ENCODE measurements at places on chromosomes 7 and 10.

DNA sequence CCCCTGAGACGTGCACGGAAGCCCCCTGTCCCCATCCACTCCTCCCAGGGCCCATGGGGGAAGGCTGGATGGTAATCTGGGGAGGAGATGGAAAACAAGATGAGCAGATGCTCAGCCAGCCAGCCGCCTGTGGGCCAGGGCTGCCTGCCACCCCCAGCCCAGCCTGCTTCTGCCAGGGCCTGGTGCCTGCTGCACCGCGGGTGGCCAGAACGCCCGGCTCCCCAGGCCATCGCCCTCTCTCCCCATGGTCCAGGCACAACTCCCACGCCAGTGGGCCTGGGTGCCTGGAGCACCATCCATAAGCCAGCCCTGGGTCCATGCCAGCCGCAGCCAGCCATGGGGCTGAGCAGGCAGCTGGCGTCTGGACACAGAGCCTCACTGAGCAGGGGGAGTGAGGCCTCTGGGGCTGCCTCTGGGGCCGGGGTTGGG is 57.2 kb upstream of the ELN start:
- DNase-seq: no peak

DNA sequence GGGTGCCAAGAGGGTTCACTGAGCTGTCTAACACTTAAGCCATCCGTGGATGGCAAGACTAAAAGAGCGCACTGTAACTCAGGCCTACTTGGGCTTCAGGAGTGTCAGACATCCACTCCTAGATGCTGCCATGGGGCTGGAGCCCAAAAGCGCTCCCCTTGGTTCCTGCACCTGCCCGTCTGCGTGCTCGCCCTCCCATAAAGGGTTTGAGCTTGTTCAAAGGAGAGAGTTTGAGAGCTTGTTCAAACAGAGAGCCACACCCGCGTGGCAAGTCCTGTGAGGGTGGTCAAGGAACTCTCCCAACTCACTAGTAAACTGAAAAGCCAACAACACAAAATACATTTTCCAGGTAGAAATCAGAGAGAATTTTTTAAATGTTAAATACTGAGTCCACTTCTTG is 256.7 kb downstream of the SEMA3A start:
- no peak for DNase-seq

DNA sequence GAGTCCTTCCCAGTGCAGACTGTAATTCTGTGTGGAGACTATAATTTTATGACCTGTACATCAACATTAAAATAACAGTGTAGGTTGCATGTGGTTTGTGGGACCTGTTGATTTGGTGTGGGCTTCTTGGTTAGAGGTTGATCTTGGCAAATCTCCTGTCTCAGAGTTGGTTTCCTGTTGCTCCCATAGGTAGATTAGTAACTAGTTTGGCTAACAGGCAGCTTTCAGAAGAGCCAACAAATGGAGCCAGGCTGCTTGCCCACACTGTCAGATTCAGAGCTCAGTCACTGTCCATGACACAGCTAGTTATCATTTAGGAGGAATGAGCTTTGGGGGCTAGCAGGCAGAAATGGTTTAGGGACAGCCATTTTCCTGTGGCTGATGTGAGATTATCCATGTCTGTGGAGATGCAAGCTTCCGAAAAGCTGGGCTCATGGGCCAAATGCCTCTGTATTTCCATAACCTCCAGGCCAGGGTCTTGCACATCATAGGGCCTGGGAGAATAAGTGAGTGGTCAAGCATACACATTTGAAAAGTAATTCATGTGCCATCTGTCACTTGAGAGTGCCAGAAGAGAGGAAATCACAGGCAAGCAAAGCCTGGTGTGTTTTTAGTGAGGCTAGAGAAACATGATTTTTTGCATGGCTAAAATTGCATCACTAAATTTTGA is 33.4 kb downstream of the CCM2 start:
- no peak for DNase-seq

DNA sequence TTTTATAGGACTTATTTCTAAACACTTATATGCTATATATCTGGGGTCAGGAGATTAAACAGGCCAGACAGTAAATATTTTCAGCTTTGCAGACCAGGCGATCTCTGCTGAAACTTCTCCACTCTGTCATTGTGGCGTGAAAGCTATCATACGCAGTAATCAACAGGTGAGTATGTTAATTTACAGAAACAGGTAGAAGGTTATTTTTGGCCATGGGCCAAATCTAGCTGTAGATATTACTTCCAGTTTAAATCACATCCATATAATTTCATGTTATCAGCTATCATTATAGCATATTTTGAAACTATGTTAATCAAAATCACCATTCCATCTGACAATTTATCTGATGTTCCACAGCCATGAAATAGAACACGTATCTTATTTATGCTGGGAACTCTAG is 67.8 kb downstream of the GPR37 start:
- DNase-seq: no peak

DNA sequence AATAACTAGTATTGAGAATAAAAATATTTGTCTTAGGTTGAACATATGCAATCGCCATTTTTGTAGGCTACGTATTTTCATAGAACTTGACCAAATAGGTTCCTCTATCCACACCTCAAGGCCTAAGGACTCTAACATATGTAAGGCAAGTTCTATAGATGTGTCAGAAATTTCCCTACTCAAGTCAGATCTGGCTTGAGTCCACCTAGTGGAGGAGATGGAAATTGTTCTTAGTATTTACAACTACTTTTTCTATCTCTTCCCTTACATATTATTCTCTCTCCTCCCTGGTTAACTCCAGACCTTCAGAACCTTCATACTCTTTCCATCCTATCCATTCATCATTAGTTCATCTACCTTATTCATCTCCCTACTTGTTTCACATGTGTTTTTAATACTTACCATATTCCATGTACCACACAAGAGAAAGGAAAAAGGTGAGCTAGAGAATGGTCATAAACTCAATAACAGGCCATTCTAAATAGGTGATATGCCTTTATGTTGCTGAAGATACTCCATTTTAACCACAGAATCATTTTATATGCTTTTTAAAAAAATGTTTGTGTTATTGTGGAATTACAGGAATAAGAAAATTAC is 174.5 kb upstream of the HDAC9 start:
- DNase-seq: no peak

DNA sequence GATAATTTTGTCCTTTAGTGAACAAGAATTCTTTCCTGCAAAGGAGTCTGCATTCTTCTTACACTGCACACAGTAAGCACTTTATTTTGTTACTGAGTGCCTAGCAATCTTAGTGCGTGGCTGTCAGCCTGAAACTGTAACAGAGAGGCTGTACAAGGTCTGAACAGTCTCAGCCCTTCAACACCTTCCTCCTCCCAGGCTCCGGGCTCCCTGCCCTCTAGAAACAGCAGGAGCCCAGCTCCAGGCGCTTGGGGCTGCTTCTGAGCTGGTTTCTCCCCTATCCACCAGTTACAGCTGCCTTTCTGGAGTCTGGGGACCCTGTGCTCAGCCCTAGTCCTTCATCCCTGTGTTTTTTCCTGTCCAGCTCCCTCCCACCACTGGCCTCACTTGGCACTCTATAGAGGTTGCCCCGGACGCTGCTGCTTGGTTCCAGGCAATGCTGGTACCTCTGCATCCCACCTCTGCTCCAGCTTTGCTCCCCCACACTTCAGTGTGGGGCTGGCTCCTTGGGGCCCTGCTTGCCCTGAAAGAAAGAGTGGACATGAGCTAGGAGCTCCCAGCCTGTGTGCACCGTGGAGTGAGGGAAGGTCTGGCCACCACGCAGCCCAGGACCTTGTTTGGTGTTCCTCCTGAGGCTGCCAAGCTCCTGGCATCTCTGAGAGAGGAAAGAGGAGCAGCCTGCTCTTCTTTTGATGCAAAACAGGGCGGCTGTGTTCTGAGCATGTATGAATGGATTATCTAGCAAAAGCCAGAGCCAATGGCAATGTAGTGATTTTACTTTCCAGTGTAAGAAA is 251.2 kb upstream of the GRB10 start:
- no peak for DNase-seq

DNA sequence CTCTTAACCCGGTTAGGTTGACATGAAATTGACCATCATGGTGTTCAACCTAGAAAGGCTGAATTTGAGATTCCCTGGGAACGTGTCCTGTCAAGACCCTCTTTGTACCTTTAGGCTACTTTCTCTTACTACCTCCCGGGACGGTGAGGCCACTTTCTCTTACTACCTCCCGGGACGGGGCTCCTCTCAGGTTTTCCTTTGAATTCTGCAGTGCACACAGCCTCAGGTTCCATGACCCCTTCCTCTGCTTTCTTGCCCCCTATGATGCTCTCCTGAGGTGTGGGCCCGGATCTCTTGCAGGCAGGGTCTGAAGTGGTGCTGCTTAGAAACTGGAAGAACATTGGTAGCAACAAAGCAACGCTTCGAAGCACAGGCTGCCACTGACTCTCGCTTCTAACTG is 155.3 kb downstream of the CAMK1D start:
- DNase-seq: no peak

GRCh38 chr10:78948621-78949030 is 120.1 kb upstream of the ZMIZ1 start:
- DNase-seq: no peak

GRCh38 chr7:158492367-158492764 is 95.3 kb downstream of the PTPRN2 start:
- DNase-seq: no peak

DNA sequence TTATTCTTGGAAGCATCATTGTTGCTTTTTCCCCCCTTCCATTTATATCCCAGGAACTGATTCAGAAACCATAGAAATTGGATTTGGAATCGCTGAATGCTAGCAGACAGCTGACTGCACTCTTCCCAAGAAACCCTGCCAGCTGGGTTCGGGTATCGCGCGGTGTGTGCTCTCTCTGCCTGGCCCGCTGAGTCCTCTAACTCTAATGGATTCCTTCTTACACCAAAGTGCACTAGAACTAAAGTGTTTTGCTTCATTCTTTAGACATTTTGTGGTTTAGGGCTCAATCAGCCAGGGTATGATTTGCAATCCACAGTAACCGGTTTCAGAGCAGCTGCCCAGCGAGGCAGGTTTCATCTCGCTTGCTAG is 92.2 kb downstream of the EGFR start:
- DNase-seq: no peak

- no peak for DNase-seq
Observed at GRCh38 chr7:39210362-39210761, 232.7 kb downstream of the POU6F2 start.

DNA sequence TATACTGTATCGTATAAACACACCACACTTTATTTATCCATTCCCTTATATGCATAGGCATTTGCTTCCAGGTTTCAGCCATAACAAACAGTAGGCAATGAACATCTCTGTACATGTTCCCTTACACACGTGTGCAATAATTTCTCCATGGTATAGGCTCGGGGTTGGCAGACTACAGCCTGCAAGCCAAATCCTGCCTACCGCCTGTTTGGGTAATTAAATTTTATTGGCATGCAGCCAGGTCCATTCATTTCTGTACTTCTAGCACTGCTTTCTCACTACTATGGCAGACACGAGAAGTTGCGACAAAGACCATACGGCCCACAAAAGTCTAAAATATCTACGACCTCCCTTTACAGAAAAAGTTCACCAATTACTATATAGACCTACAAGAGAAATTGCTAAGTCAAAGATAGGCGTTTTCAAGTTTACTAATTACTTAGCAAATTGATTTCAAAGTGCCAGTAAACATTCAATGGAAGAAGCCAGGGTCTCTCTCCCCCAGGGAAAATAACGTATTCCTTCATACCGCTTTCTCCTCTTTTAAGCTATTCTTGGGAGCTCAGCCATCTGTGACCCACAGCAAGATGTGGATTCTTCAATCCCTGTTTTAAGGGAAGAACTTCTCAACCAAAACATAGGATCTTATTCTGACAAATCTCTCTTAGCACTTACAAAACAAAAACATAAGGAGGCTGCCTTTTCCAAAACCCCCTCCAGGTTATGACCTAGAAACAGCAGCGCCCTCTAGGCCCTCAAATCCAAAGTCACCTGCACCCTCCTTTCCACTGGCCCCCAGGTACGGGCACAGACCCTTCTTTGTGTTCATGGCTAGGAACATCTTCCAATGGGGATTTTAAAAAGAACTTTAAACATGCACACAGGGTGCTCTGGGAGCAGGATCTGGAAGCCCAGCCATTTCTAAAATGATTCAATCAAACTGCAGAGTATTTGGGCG is 100.5 kb downstream of the FGFR2 start:
- no peak for DNase-seq

GRCh38 chr7:36625247-36625646 is 99.0 kb downstream of the AOAH start:
- no peak for DNase-seq

- no peak for DNase-seq
Observed at GRCh38 chr10:103731609-103732270, 123.6 kb downstream of the SH3PXD2A start.

DNA sequence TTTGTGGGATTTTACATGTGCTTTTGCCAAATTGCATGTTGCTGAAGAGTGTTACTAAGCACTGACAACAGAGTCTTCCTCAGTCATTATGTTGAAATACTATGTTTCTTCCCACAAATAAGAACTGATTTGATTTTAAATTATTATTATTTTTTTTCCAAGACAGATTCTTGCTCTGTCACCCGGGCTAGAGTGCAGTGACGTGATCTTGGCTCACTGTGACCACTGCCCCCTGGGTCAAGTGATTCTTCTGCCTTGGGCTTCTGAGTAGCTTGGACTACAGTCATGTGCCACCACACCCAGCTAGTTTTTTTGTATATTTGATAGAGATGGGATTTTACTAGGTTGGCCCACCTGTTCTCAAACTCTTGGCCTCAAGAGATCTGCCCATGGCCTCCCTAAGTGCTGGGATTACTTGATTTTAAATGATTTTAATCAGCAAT is 42.3 kb downstream of the MINPP1 start:
- DNase-seq: no peak

- DNase-seq: no peak
Observed at GRCh38 chr10:62036186-62037081, 134.9 kb downstream of the ARID5B start.

- DNase-seq: no peak
Observed at GRCh38 chr10:69224862-69225657, 4.9 kb downstream of the HKDC1 start.

DNA sequence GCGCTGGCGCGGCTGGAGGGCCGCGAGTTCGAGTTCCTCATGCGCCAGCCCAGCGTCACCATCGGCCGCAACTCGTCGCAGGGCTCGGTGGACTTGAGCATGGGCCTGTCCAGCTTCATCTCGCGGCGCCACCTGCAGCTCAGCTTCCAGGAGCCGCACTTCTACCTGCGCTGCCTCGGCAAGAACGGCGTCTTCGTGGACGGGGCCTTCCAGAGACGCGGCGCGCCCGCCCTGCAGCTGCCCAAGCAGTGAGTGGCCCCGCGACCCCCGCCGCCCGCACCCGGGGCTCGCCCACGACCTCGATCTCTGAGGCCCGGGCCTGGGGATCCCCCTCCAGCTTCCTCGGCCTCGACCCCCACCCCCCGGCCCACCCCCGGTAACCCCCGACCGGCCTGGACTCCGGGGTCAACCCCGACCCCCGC is 537 bp downstream of the FOXK1 start:
- DNase-seq: no peak

GRCh38 chr10:122290334-122290733 is 19.2 kb downstream of the BTBD16 start:
- no peak for DNase-seq

- no peak for DNase-seq
Observed at GRCh38 chr10:72800000-72800740, 93.4 kb upstream of the OIT3 start.

DNA sequence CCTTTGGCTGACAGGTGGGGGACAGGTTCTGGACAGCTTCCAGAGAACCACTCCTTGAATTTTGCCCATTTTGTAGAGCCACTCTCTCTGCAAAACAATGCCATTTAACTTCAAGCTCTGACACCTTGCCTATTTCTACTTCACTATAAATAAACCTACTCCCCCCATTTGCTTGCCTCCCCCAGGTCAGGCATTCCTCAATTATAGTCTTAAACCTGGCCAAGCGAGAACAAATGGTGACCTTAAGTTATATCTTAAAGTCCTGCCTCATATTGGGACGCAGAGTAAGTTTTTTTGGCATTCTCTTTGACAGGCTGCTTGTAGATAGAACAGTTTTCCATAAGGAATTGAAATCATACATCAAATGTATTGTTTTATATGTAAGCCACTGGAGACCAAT is 706.9 kb downstream of the LRMDA start:
- DNase-seq: no peak

Measured in stimulated activated CD4-positive, alpha-beta T cell treated with anti-CD3 and anti-CD28 coated beads, TNF-alpha, amount 100 ng/mL, for 1 hour (primary cell).